ENCODE measurements at places on chromosomes 4 and X. TPM values are rescaled to one million over a fixed set of nuclear protein-coding genes. Genes with fewer than 3 reads are reported as not detected.

Gene ZNF157
- 0.23 TPM for total RNA-seq

Gene XPNPEP2
- total RNA-seq: 1.2 TPM

Gene BGN
- not detected for total RNA-seq

Gene SPANXB1
- total RNA-seq: not detected

Gene STARD8
- 0.64 TPM for total RNA-seq

Gene PFKFB1
- total RNA-seq: 0.77 TPM

Gene MAGEC2
- not detected for total RNA-seq

Gene NOX1
- not detected for total RNA-seq
